ENCODE measurements at places on chromosomes 6 and 20. TPM values are rescaled to one million over a fixed set of nuclear protein-coding genes. Genes with fewer than 3 reads are reported as not detected.

The RFX6 gene
- not detected for total RNA-seq

The TREM1 gene
- total RNA-seq = 0.17 TPM

The HLA-DOB gene
- 1.7 TPM for total RNA-seq

The OPN5 gene
- total RNA-seq = not detected

The SGK2 gene
- total RNA-seq = 0.87 TPM

The OR2J1 gene
- not detected for total RNA-seq

The NR2E1 gene
- total RNA-seq = not detected

The BPIFB1 gene
- total RNA-seq = not detected

The PNPLA1 gene
- not detected for total RNA-seq

The GRIK2 gene
- total RNA-seq = not detected

The PBOV1 gene
- total RNA-seq = not detected

The GGTLC1 gene
- not detected for total RNA-seq

The LPA gene
- not detected for total RNA-seq

The CNKSR3 gene
- total RNA-seq = 0.12 TPM

The PTCHD4 gene
- total RNA-seq = not detected

The IL17F gene
- 113 TPM for total RNA-seq

DNA sequence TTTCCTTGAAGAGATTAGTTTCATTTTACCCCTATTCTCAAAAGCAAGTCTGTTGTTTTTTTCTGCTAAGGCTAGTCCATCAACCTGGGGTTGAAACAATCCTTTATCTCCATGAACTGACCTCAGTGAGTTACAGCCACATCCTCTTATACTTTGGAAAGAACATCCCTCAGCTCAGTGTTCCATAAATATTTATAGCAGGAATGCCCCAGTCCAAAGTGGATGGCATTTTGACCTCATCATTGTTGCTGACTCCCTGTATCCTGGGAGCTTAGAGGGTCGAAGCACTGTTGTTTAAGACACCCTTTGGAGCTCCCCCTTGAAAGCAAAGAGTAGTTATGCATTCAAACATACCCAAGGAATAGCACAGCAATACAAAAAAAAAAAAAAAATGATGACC is 16.2 kb upstream of the CDYL start:
- DNase-seq = no peak

GRCh38 chr6:21915707-21916260 is 322.2 kb downstream of the SOX4 start:
- no peak for DNase-seq

DNA sequence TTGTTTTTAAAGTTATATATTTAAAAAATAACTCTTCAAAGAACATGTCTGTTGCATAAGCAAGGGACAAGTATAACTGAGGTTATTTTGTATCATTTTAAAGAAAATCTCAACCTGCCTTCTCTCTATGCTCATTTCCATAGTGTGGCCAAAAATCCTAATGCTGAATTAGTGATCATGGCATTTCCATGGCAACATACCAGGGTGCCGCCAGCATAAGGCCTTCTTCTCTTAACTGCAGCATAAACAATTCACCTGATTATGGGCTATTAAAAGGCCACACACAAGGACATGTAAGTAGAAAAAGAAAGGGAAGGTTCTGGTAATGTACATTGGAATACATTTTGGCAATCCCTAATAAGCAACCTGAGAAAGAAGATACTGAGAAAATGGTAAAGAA is 95.1 kb upstream of the RNF217 start:
- DNase-seq = no peak

GRCh38 chr6:124964764-124965105 is 2.5 kb downstream of the RNF217 start:
- DNase-seq = no peak

DNA sequence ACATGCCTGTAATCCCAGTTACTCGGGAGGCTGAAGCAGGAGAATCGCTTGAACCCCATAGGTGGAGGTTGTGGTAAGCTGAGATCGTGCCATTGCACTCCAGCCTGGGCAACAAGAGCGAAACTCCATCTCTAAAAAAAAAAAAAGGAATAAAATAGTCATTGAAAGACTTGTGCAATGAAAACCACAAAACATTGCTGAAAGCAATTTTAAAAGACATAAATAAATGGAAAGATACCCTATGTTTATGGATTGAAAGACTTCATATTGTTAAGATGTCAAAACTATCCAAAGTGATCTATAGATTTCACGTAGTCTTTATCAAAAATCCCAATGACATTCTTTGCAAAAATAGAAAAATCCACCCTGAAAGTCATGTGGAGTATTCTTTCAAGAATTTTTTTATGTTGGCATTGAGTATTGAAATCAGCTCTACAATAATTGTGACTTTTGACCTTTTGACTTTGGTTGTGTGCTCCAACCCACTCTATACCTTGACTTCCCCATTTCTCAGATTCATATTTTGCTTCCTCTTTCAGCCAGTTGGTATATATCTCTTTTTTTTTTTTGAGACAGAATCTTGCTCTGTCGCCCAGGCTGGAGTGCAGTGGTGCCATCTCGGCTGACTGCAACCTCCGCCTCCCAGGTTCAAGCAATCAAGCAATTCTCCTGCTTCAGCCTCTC is 45.5 kb upstream of the SLC23A2 start:
- no peak for DNase-seq

DNA sequence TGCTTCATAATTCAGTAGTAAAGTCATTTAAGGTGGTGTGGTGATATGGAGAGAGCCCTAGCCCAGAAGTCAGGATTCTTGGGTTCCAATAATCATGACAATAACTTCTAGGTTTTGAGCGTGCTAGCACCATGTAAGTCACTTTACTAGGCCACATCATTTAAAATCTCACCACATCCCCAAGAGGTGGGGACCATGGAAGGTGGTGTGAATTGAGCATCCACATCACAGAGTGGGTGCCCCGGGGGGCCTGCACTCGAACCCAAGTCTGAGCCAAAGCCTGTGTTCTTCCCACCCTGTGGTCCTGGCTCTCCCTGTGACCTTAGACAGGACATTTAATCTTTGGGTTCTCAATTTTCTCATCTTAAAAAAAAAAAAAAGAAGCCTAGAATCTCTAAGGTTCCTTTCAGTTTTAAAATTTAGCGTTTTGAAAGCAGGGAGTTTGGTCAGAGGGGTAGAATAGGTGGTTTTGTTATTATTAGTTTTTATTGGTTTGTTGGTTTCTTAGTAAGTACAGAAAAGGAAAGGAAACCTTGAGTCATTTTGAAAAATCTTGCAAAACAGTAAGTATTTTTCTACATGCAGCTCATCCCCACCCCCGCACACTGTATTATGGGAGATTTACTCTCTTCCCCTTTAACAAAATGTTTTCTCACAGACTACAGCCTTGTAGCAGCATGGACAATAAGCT is 26.4 kb downstream of the ARMC2 start:
- peak; percentile 73 for DNase-seq

- DNase-seq = no peak
Observed at GRCh38 chr6:161068321-161068741, 76.8 kb downstream of the MAP3K4 start.

- DNase-seq = no peak
Observed at GRCh38 chr20:62606551-62607201, 35.6 kb upstream of the SLCO4A1 start.

GRCh38 chr6:12381587-12381986 is 91.4 kb downstream of the EDN1 start:
- no peak for DNase-seq

DNA sequence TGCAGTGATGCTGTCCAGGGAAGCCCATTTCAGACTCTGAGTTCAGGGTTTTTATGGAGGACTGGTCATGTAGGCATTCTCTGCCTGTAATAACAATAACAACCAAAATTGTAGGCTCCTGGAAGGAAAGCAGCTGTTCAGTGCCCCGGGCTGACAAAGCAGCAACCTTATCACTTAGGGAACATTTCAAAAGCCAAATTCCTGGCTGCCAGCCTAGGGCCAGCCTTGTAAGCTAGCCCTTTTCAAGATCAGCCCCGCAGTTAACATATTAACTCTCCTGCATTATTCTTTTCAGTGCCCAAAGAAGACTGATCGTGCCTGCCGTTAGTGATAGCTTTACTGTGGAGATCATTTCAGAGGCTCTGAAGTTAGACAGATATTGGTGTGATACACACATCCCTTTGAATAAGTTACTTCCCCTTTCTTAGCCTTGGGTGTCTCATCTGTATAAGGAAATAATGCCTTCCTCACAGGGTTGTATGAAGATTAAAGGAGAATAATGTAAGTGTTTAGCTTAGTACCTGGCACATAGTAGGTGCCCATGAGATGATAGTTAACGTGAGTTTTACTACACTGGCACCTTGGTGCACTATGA is 44.1 kb downstream of the CTNNBL1 start:
- DNase-seq = no peak

DNA sequence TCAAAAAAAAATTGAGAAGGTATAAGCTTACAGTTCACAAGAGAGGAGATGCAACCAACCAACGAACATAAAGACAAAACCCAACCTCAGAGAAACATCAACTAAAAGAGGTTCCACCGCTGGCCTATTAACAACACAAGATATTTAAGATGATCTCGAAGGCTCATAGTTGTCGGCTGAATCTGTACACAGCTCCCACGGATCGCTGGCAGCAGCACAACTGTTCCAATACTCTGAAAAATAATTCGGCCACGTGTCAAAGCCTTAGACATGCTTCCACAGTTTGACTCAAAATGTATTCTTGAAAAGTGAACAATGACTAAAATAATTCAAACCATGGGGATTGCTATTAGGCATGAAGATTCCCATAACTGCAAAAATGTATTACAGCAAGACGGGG is 13.7 kb downstream of the EXOC2 start:
- DNase-seq = no peak

- no peak for DNase-seq
Observed at GRCh38 chr6:140602431-140603248, 1228.2 kb upstream of the CITED2 start.

- DNase-seq = no peak
Observed at GRCh38 chr6:56145616-56146015, 101.8 kb downstream of the COL21A1 start.

GRCh38 chr20:51012357-51012756 is 10.6 kb downstream of the KCNG1 start:
- DNase-seq = no peak

DNA sequence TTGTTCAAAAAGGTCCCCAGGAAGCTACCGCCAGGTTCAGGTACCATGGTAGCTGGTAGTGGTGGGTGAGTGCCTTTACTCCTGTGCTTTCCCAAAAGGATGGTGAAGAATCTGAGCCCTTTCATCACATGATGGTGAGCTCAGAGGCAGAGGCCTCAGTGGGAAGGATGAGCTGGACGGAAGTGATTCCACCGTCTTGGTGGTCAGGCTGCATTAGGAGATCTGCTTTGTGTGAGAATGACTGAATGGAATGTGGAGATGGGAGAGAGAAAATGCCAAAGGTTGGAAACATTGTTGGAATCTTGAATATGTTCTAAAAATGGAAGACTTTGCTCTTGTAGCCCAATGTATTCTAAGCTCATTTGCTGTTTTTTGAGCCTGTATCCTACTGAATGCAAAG is 108.1 kb upstream of the SCP2D1 start:
- DNase-seq = no peak

DNA sequence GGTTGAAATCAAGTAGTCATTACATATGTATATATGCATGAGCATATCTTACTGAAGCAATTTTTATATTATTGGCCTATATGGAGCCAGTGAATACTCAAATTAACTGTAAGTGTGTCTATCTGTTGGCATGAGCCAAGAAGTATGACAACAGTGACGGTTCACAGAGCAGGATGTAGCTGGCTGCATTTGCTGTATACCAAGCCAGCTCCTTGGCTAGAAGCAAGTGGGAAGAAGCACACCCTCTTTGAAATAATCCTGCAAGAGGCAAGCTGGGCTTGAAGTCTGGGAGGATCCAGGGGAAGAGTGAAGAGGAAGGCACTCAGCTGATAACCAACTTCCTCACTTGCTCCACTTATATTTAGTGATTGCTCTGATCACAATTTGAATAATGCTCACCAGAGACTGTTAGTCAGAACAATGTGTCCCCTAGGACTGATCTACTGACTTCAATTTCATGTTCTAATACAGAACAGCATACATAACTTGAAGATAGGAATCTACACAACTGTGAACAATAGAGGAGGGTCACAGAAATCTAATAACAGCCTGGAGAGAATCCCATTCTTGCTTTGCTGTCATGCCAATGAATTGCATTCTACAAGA is 497.3 kb downstream of the PRKN start:
- no peak for DNase-seq

GRCh38 chr20:6034134-6034969 is 19.5 kb downstream of the LRRN4 start:
- DNase-seq = no peak

GRCh38 chr20:45987108-45987780 is 15.2 kb upstream of the ZNF335 start:
- peak; percentile 85 for DNase-seq

DNA sequence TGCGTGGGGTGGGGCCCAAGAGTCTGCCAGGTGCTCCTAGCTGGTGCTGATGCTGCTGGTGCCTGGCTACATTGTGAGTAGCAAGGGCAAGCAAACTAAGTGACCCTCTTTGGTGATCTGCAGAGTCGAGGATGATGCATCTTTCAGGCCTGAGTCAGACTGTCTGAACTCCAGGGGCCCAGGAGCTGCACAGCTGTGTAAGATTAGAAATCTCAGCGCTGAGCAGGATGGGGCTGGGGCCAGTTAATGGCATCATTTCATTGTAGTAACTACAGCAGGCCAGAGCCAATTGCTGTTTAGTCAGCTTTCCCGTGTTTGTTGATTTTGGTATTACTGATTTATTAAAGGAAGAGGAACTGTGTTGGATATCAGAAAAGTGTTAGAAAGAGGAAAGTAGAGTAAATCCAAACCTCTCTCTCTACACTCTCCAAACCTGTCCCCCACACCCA is 365.2 kb downstream of the PAX1 start:
- no peak for DNase-seq

DNA sequence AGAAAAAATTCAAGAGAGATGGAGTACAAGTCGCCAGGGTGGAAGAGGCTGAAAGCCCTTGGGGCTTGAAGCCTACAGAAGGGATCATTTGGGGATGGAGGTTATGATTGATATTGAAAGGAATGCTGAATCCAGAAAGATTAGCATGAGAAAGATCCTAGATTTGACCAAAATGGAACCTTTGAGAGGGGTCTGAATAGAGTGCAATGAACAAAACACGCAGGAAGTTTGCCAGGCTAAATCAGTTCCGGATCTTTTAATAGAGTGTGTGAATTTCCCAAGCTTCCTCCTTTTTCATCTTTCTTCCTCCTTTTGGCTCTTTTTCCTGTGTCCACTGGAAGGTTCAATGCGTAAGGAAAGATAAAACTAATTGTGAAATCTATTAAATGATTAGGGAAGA is 15.3 kb downstream of the IPCEF1 start:
- no peak for DNase-seq

- no peak for DNase-seq
Observed at GRCh38 chr6:114344246-114344970, 1.6 kb upstream of the HS3ST5 start.

- DNase-seq = peak; percentile 58
Observed at GRCh38 chr6:158648682-158649131, 1.1 kb upstream of the SYTL3 start.

DNA sequence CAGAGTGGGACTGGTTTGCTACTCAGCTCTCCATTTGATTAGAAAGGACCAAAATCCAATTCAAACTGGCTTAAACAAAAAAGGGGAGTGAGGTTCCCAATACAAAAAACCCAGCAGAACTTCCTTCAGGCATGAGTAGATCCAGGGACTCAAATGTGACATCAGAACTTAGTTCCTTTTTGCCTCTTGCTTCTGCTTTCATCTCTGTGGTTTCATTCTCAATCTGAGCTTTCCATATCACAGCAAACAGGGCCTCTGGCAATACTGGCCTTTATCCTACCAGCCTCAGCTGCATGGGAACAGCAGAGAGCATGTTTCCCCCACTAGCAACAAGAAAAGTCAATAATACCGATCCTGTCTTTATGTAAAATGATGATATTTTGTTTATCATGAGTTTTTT is 28.6 kb upstream of the PRELID3B start:
- DNase-seq = no peak

- DNase-seq = no peak
Observed at GRCh38 chr20:10423735-10424134, 10.3 kb downstream of the MKKS start.
